ENCODE measurements at places on chromosomes 4 and X. TPM values are rescaled to one million over a fixed set of nuclear protein-coding genes. Genes with fewer than 3 reads are reported as not detected.

DSPP gene
- total RNA-seq: not detected

GRCh38 chr4:121236353-121237068 lies 72.4 kb upstream of the TNIP3 start:
- no peak overlapping the region for H3K4me3 ChIP-seq
- H3K27me3 ChIP-seq: no peaks in the 10 kb centered on the region
- DNase-seq: no peak

GRCh38 chrX:100681599-100681998 lies 37.6 kb downstream of the SRPX2 start:
- H3K27me3 ChIP-seq: no peaks in the 10 kb centered on the region
- no peak overlapping the region for H3K4me3 ChIP-seq
- no peak for DNase-seq
- no peaks in the 10 kb centered on the region for H3K36me3 ChIP-seq
- no peaks in the 10 kb centered on the region for H3K4me1 ChIP-seq

HSPA4L gene
- 132 TPM for total RNA-seq

ADH4 gene
- not detected for total RNA-seq

CTSO gene
- 10.9 TPM for total RNA-seq

SSX2B gene
- 40.6 TPM for total RNA-seq

TRIML2 gene
- 5.8 TPM for total RNA-seq

Measured in testis (tissue), 5 donors.